Sigmoid colon (tissue), 7 donors: ENCODE measurements at places on chromosomes 12 and 14.
A peak's percentile ranks its signal among the peaks of the same experiment; 100 is the strongest.

DNA sequence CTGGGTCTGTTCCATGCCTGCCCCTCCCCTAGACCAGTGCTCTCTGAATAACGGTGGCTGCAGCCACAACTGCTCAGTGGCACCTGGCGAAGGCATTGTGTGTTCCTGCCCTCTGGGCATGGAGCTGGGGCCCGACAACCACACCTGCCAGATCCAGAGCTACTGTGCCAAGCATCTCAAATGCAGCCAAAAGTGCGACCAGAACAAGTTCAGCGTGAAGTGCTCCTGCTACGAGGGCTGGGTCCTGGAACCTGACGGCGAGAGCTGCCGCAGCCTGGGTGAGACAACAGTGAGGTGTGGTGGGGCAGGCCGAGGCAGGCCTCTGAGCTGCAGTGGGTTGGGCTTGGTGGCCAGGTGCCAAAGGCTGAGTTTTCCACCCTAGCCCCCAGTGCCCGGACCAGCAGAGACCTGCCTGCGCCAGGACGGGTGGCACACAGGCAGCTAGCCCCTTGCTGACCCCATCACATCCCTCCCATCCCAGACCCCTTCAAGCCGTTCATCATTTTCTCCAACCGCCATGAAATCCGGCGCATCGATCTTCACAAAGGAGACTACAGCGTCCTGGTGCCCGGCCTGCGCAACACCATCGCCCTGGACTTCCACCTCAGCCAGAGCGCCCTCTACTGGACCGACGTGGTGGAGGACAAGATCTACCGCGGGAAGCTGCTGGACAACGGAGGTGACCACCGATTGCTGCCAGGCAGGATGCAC, 28.2 kb upstream of the LRP1-AS start:
- peak; percentile 95 for DNase-seq

- DNase-seq = no peak
Observed at GRCh38 chr12:30582943-30583342, 112.7 kb downstream of the IPO8 start.

GRCh38 chr14:49424436-49425331, 161.5 kb downstream of the RPS29 start:
- DNase-seq = no peak

DNA sequence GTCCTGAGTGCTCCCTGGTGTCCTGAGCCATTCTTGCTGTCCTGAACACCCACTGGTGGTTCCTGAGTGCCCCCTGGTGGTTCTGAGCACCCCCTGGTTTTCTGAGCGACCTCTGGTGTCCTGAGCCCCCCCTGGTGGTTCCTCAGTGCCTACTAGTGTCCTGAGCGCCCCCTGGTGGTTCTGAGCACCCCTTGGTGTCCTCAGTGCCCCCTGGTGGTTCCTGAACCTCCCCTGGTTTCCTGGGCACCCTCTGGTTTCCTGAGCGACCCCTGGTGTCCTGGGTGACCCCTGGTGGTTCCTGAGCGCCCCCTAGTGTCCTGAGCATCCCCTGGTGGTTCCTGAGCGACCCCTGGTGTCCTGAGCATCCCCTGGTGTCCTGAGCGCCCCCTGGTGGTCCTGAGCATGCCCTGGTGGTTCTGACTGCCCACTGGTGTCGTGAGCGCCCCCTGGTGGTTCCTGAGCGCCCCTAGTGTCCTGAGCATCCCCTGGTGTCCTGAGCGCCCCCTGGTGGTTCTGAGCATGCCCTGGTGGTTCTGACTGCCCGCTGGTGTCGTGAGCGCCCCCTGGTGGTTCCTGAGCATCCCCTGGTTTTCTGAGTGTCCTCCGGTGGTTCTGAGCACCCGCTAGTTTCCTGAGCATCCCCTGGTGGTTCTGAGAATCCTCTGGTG, 473.1 kb downstream of the TMEM121 start:
- no peak for DNase-seq

DNA sequence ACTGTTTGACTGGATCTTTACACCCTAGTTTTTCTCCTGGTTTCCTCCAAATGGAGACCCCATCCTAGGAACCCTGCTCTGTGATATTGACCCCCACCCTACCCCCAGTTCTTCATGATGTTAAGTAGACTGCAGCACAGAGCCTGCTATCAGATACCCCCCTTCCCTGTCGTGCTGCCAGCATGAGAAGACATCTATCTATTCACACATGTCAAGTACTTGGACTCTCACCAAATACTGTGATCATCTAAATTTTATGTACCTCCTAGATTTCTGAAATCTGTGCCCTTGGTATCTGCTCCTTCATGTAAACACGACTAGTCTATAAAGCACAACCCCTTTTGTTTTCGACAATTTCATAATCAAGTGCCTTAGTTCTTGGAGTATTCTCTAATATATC, 38.9 kb downstream of the FERMT2 start:
- DNase-seq = no peak

GRCh38 chr12:58833853-58834252, 86.5 kb downstream of the LRIG3 start:
- no peak for DNase-seq

- DNase-seq = no peak
Observed at GRCh38 chr12:87383680-87384079, 645.5 kb downstream of the C12orf50 start.
